ENCODE measurements at places on chromosomes 1 and 21.
A peak's percentile ranks its signal among the peaks of the same experiment; 100 is the strongest.

GRCh38 chr1:175875556-175875955 lies 132.2 kb upstream of the TNR start:
- no peak for DNase-seq

DNA sequence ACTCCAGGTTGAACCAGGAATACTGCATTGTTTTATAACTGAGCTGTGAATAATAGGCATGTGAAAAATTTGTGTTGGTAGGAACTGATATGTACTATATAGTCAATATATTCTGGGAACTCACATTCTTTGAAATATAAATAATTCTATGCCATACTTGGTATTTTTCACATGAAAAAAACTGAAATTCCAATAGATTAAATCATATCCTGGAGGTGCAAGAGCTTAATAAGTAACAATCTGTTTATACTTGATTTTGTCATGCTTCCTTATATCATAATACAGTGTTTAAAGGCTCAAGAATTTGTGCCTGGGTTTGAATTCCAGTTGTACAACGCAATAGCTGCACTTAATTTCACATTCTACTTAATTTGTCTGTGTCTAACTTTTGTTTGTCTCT lies 387.0 kb downstream of the USP25 start:
- DNase-seq, result no peak

- no peak for DNase-seq
These were observed 40.7 kb downstream of the COQ8A start for GRCh38 chr1:226980565-226981385.

- DNase-seq, result no peak
These were observed 102.4 kb downstream of the TGFBR3 start for GRCh38 chr1:91783423-91784170.

- DNase-seq, result no peak
These were observed 39.0 kb downstream of the COL6A1 start for GRCh38 chr21:46020581-46020980.

- DNase-seq, result peak; percentile 77
These were observed 46.1 kb downstream of the MEGF6 start for GRCh38 chr1:3564921-3565831.

- no peak for DNase-seq
These were observed 562 bp upstream of the EPB41 start for GRCh38 chr1:28913786-28914227.

GRCh38 chr1:98870959-98871903 lies 133.4 kb downstream of the PLPPR5 start:
- DNase-seq, result peak; percentile 27

- no peak for DNase-seq
These were observed 224.2 kb downstream of the FOXD2 start for GRCh38 chr1:47662068-47662467.

- DNase-seq, result no peak
These were observed 378.2 kb upstream of the PBX1 start for GRCh38 chr1:164180824-164181223.

DNA sequence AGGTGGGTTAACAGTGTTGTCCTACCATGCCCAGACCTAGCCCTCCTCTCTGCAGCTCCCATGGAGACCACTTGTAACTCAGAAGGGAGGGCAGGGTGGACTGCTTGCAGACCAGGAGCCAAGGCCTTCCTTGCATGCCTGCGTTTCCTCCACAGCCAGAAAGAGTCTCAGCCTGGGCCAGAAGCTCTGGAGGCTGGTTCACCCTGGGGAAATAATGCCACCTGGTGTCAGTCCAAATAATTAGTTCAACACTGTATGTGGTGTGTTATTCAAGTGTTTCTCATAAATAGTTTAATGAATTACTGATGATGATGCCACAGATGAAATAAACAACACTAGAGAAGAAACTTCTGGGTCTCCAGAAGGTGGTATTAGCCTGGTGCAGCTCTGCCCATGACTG lies 16.9 kb upstream of the VANGL1 start:
- DNase-seq, result no peak

DNA sequence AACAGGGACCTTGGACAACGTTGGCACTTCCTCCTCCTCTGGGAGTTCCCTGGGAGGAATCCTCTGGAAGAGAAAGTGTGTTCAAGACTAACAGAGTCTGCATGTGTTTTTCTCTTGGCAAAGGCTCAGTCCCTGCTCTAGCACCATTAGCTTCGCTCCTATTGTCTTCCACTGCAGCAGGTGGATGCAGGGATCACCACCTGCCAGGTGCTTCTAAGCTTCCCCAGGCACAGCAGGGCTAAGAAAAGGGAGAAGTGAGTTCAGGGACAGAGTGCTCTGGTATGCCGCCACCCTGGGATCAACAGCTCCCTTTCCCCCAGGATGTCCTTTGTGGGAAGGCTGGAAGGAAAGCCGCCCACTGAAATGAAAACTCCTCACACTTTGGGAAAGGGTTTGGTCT lies 43.9 kb upstream of the IL20 start:
- no peak for DNase-seq

DNA sequence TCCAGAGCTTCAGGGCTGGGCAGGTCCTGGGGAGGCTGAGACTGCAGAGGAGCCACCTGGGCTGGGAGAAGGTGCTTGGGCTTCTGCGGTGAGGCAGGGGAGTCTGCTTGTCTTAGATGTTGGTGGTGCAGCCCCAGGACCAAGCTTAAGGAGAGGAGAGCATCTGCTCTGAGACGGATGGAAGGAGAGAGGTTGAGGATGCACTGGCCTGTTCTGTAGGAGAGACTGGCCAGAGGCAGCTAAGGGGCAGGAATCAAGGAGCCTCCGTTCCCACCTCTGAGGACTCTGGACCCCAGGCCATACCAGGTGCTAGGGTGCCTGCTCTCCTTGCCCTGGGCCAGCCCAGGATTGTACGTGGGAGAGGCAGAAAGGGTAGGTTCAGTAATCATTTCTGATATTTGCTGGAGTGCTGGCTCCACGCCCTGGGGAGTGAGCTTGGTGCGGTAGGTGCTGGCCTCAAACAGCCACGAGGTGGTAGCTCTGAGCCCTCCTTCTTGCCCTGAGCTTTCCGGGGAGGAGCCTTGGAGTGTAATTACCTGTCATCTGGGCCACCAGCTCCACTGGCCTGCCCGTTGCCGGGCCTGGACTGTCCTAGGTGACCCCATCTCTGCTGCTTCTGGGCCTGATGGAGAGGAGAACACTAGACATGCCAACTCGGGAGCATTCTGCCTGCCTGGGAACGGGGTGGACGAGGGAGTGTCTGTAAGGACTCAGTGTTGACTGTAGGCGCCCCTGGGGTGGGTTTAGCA lies 9.3 kb downstream of the MYBPH start:
- DNase-seq, result no peak

- DNase-seq, result no peak
These were observed 104.7 kb upstream of the RGS18 start for GRCh38 chr1:192053531-192053971.

DNA sequence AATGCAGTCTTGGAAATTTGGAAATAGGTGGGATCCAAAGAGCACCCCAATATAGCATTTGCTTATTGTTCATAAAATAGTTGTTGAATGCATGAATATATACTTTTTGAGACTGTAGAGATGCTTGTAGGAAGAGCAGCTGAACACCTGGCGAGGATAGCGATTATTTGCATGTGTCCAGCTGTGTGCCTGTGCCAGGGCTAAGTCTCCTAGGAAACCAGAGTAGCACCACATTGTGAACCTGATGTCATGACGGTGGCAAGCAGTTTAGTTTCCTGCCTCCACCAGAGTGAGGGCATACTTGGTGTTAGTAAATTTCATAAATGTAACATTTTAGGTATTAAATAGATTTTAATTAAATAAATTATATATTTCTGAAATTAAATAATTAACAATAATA lies 37.3 kb upstream of the IRF2BP2 start:
- no peak for DNase-seq

DNA sequence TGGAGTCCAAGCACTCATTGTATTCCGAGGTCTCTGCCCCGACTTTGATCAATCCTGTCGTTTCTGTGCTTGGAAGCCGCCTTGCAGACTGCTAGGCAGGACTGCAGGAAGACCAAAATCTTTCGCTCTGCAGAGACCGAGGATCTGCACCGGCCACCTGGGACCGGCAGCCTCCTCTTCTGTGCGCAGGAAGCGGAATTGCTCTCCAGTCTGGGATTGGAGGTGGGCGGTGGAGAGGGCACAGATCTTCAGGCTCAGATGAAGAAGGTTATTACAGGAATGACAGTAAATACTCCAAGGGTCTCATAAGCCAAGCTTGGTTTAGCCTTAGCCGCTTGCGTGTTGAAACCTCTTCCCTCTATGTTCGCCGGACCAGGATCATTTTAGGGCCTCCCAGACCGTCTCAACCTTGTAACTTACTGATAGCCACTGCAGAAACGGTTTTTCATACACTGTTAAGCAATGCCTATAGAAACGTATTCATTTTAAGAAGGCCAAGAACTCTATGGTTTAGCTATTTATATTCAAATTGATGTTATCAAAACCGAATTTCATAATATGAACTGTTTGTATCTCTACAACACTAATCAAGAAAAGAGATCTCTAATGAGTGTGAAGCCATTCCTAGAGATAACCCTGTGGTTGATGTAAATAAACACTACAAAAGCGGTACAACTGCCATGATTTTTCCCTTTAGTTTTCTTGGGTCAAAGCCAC lies 1.1 kb downstream of the MIA3 start:
- no peak for DNase-seq

DNA sequence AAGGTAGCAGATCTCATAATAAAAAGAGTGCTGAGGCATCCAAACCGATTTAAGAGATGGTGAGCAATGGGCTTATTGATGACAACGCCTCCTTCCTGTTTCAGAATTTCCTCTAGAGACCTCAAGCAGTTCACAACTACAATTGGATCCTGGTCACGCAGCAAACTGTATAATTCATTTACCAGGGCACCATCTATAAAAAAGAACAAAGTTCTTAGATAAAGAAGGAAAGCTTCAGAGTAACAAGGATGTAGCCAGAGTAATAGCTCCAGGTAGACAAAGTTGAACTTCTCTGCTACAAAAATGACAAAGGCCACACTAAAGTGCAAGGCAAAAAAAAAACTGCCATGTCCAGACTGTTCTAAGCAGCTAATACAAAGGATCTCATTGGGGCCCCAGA lies 3.4 kb downstream of the AP4B1 start:
- no peak for DNase-seq

- no peak for DNase-seq
These were observed 17.1 kb upstream of the UBE2U start for GRCh38 chr1:64186138-64186897.

DNA sequence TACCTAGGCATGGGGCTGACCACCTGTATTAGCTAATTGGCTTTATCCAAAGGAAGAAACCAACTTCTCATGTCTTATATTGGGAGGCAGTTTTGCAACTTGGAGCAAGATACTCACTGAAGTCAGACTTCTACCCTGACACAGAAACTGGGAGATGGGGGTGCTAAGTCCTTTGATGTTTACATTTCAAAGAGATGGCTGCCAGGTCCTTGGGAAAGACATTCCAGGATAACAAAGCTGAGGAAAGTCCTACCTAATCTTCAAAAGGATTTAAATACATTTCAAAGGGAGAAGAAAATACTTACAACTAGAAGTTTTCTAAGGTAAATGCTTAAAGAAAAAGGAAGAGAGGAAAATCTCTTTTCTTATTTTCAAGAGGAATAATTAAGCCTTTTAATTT lies 62.1 kb downstream of the FH start:
- DNase-seq, result no peak

DNA sequence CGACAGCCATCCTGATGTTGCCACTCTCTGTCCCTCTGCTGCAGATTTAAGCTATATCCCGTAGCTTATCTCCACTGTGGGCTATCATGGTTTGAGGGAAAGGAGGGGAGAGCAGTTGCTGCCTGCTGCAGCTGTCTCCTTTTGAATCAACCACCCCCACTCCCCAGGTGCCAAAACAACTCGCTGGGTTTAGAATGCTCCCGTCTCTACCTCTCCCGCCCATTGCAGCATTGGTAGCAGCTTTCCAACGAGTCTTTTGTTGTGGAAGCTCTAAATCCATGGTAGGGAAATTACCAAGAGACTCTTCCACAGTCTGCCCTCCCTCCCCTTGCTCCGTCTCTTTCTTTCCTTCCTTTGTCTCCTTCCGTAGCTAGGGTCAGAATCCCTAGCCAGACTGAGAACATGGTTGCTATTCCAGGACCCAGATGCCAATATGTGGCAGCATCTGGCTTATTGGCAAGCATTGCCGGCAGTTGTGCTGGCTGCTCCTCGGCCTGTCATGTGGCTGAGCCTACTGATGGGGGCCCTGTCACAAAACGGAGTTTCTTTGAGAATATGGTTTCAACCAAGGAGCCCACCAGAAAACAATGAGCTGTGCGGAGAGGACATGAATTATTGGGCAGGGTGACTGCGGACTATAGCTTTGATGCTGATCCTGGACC lies 230.7 kb downstream of the RPS6KC1 start:
- no peak for DNase-seq

GRCh38 chr1:118396829-118397495 lies 211.9 kb upstream of the SPAG17 start:
- DNase-seq, result no peak

GRCh38 chr1:199861020-199861795 lies 166.3 kb upstream of the NR5A2 start:
- DNase-seq, result no peak

DNA sequence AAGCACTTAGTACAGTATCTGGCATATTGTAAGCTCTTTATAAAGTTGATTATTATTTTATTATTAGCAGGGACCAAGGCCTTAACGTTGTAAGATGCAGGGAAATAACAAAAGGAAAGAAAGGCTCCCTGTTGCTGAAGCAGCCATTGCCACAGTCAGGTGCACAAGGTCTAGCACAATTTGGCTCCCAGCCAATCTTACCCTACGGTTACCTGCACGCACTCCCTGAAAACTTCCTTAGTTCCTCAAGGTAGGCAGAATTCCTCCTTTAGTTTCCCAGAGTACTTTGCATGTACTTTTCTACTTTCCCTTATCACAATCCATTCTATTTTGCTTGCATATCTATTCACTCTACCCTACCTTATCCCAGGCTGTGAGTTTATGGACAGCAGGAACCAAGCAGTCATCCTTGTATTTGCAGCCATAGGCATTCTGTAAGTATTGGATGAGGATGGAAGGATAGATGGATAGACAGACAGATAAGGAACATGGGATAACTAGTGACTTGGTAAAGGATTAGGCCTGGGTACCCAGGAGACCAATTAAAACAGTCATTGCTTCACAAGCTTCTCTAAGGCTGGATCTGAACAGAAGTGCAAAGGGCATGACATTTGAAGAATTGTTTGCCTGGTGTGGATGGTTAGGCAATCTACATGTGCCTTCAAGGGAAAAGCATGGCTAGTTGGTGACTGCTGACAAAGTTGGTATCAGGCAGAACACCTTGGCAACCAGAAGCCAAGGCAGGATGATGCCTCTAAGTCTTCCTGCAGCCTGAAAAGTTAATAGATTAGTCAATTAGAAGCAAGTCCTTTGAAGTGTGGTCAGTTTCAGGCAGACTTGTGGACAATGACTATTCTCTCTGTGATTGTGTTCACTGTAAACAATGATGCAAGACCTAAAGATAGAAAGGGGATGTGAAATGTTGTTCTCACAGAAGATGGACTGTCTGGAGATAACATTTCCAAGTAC lies 20.8 kb upstream of the JAK1 start:
- DNase-seq, result no peak

- no peak for DNase-seq
These were observed 4.1 kb upstream of the ADGRL4 start for GRCh38 chr1:79010589-79010988.

GRCh38 chr1:203178083-203178482 lies 2.5 kb upstream of the MYBPH start:
- no peak for DNase-seq
